ENCODE measurements at places on chromosomes 2 and 18.

GRCh38 chr2:45992021-45992740 lies 305.0 kb upstream of the EPAS1 start:
- peak; percentile 87 for DNase-seq

- peak; percentile 89 for DNase-seq
Observed at GRCh38 chr2:45962177-45962921, 310.9 kb downstream of the PRKCE start.

- DNase-seq: peak; percentile 5
Observed at GRCh38 chr2:178142274-178143065, 30.2 kb downstream of the RBM45 start.

- DNase-seq: no peak
Observed at GRCh38 chr18:12027480-12027879, 46.2 kb downstream of the IMPA2 start.

DNA sequence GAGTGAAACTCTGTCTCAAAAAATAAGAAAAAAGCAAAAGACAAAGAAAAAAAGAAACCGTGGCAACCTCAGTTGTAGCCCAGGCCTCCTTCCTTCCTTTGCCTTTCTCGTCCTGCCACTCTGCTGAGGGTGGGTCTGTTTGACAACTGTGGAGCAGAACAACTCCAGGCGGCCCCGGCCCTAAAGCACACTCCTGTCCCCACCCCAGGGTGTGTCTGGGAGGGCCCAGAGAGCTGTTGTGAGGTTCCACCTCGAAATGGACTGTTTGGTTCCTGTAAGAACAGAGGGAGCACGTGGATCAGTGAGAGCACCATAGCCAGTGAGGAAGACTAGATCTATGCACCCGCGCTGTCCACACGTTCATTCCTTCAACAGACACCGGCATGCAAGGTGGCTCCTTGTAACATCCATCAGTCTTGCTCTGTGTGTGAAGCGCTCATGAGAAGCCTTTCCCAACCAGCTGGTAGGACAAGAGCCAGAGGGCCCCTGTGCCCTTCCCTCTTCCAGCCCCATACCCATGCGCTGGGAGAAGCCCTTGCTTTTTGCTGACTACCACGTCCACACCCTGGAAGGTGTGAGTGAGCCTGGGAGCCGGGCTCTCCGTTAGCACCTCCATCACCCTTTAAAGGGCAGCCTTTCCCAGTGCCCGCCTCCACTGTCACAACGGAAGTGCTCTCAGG lies 61.6 kb downstream of the SOWAHC start:
- no peak for DNase-seq

DNA sequence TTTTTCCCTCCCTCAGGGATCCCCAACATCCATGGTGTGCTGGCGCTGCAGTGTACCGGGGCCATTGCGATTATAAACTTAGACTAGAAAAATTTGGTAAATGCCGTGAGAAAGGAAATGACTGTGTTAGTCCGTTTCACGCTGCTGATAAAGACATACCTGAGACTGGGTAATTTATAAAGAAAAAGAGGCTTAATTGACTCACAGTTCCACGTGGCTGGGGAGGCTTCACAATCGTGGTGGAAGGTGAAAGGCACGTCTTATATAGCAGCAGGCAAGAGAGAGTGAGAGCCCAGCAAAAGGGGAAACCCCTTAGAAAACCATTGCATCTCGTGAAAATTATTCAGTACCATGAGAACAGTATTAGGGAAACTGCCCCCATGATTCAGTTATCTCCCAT lies 44.3 kb downstream of the NTSR2 start:
- no peak for DNase-seq

DNA sequence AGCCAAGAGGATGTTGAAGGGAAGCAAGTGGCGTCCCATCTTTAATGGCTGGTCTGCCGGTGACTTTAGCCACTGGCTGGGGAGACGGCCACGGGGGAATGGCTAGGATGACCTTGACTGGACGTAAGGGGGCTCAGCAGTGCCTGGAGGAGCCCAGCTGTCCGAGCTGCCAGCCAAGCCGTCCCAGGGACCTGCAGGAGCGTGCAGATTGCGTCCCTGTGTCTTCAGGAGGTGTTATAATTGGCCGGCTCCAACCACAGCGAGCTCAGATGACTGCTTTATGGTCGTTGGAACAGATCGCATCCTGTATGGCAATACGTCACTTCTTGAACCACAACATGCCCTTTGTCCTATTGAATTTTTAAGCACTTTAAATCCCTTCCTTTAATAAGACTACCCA lies 204.6 kb downstream of the EIPR1 start:
- no peak for DNase-seq

- no peak for DNase-seq
Observed at GRCh38 chr2:57809230-57809629, 237.4 kb upstream of the VRK2 start.

GRCh38 chr2:68714866-68715265 lies 19.7 kb upstream of the ARHGAP25 start:
- no peak for DNase-seq

GRCh38 chr18:5488844-5489243 lies 55.0 kb downstream of the EPB41L3 start:
- DNase-seq: no peak

GRCh38 chr2:181774685-181775084 lies 94.4 kb upstream of the NEUROD1 start:
- peak; percentile 55 for DNase-seq

DNA sequence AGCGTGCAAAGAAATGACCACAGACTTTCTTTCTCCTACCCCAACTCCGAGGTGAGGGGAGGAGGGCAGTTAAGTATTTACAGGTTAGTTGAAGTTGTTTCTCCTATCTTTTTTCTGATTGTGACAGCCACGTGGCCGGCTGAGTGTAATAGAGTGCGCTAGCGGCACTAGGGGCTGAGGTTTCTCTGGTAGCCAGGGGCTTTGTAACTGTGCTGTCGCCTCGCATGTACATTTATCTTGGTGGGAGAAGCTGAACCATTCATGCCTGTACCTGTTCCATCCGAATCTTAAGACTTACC lies 214.1 kb upstream of the STON1 start:
- DNase-seq: peak; percentile 20

DNA sequence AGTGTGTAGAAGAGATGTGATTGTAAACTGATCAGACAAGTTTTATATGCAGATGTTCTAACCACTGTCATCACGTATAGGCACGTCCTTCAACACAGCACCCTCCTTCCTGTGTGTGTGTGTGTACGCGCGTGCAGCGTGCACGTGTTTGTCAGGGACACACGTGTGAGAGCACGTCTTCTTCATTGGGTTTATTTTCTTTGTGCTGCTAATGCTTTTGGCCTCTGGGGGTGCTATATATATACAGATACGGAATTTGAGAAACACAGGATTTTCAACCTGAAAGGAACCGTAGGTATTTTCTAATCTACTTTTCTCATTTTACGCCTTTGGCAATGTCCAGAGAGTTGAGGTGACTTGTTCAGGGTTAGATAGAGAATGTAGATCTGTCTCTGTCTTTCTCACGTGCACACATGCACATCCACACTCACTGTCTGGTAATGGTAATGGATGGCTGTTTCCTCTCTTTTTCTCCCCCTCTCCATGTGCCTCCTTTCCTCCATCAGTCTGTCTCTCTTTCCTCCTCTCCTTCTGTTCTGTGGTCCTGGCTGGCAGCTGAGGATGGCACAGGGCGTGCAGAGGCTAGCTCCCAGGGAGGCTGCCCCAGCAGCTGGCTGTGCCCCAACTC lies 13.4 kb upstream of the CELF4 start:
- DNase-seq: no peak

GRCh38 chr2:39232141-39232540 lies 11.6 kb downstream of the CDKL4 start:
- peak; percentile 10 for DNase-seq

- DNase-seq: no peak
Observed at GRCh38 chr2:56380861-56381260, 197.1 kb downstream of the CCDC85A start.

DNA sequence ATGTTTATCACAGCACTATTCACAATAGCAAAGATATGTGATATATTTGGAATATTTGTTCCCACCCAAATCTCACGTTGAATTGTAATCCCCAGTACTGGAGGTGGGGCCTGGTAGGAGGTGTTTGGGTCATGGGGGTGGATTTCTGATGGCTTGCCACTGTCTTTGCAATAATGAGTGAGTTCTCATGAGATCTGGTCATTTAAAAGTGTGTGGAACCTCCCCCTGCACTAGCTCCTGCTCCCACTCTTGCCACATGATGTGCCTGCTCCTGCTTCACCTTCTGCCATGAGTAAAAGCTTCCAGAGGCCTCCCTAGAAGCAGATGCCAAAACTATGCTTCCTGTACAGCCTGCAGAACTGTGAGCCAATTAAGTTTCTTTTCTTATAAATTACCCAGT lies 72.2 kb upstream of the DYNC1I2 start:
- DNase-seq: peak; percentile 31

GRCh38 chr2:102103992-102104871 lies 38.3 kb upstream of the IL1R1 start:
- peak; percentile 88 for DNase-seq

DNA sequence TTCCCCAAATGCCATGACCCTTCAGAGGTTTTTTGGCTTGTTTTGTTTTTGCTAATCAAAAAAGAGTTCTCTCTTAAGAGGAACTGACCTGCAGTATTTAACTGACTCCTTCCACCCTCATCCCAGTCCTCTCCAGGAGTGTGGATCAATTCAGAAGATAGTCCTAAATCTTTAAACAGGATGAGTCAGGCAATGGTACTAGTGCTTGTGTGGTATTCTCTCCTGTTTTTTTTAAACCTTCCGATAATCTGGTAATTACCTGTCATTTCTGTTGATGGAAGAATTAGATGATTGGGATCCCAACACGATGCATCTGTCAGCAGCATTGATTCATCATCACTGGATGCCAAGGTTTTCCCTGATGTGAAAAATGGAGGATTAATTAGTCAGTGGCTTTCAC lies 41.2 kb downstream of the ETAA1 start:
- DNase-seq: no peak

DNA sequence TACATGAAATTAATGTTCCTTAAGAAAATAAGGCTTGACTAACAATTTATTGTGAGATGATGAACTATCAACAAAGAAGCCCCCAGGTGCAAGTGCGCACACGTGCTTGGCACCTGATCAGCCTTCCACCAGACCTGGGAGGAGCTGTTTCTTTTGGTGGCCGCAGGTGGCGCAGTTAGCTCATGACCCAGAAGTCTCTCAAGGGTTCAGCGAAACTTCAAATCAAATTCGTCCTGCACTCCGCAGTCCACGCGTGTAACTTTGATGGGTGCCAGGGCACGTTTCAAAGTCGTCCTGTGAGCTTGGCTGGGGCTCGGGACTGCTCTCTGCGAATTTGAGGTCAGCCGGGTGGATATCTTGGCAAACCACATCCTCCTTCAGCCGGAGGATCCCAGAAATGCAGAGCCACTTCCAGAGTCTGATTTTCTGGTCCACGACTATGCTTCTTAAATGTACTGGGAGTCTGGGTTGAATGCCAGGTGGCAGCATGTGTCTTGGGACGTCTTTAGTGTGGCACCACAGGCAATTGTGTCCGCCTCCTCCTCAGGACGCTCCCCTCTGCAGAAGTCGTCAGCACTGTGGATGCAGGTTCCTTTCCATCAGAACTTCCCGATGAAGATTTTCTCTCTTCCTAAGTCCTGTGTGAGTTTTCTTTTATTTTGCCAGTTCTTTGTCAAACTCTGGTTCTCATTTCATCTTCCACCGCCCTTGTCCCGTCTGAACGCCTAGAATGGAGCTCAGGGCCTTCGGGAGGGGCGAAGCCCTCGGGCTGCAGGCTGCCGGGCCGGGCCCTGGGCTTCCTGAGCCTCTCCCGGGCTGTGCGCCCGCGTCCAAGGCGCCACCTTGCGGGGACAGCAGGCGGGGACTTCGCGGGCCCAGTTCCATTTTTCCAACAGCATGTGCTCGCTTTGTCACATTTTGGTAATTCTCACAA lies 61.3 kb upstream of the RAPGEF4 start:
- peak; percentile 16 for DNase-seq

GRCh38 chr2:20052229-20052851 lies 912 bp upstream of the LAPTM4A start:
- DNase-seq: peak; percentile 43

DNA sequence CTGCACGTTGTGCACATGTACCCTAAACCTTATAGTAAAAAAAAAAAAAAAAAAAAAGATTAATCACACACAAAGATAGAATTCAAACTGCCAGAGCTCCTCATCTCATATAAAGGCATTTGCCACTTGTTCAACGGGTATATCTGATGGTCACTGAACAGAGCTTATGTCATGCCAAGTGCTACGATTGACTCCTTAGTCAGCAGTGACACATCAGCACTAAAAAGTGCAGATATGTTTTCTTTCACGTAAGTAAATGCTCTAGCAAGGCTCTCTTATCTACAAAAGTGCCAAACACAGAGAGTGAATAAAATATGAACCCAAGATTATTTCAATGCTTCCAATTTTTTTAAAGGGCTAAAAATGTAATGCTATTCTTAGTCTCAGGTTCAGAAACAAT lies 1.1 kb downstream of the LMAN1 start:
- DNase-seq: peak; percentile 82

GRCh38 chr2:237754626-237755248 lies 43.8 kb upstream of the RBM44 start:
- no peak for DNase-seq

DNA sequence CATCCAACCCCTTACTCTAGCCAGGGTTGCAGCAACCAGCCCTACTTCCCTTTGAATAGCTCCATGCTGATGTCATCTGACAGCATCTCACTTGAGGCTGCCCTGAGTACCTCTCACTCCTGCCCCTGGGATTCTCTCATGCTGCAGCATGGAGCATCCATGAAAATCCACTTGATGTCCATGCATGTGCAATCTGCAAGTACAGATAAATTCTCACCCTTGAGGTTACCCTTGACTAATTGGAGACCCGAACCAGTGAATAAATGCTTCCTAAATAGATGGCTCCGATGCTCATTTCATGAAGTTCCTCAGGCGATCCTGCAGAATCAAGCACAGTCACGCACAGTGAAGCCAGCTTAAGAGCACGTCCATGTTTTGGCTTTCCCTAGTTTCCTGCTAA lies 298.3 kb downstream of the RBM43 start:
- DNase-seq: no peak

DNA sequence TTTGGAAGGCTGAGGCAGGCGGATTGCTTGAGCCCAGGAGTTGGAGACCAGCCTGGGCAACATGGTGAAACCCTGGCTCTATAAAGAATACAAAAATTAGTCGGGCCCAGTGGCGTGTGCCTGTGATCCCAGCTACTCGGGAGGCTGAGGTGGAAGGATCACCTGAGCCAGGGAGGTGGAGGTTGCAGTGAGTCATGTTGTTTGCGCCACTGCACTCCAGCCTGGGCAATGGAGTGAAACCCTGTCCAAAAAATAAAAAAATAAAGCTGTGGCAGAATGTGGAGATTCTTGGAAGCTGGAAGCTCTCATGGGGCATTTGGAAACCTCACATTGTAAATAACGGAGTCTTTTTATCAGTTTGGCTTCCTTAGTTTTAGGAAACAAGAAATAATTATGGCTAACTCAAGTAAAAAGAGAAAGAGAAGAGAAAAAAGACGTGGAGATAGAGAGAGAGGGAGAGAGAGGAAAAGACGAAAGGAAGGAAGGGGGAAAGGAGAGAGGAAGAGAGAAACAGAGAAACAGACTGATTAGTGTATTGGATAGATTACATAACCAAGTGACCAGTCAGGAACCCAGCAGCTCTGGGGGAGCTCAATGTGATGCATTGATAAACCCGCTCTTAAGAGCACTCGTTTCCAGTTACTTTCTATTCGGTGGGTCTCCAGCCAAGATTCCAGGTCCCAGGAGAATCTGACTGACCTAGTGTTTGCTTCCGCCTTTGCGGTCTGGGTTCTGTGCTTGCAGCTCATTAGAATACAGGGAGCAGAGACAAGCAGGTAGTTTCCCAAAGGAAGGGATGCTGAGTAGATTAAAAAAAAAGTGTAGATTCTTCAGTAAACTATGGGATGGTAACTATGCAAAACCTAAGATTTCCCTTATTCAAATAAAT lies 1.1 kb upstream of the SPAST start:
- peak; percentile 28 for DNase-seq
